ENCODE measurements at places on chromosomes 12 and 14. TPM values are rescaled to one million over a fixed set of nuclear protein-coding genes. Genes with fewer than 3 reads are reported as not detected.

DNA sequence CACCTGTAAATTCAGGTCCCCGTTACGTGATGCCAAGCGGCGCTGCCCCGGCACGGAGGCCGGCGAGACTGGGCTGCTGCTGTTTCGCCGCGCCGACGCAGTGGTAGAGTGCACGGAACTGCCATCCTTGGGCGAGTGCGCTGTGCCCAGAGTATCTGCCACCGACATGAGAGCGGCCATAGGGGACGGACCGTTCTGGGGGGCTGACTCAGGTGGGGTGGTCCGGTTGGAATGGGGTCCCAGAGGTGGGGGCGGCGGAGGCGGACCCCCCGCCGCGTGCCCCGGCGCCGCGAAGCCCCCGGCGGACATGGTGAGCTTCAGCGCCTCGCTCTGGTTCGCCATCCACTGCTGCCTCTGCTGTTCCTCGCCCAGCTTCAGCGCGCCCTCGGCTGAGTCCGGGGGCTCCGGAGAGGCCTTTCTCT lies 2.8 kb downstream of the IRF2BPL start:
- no peak for DNase-seq

GRCh38 chr12:4450551-4451112 lies 5.0 kb upstream of the FGF6 start:
- no peak for DNase-seq

The KRT71 gene
- total RNA-seq, result not detected

DNA sequence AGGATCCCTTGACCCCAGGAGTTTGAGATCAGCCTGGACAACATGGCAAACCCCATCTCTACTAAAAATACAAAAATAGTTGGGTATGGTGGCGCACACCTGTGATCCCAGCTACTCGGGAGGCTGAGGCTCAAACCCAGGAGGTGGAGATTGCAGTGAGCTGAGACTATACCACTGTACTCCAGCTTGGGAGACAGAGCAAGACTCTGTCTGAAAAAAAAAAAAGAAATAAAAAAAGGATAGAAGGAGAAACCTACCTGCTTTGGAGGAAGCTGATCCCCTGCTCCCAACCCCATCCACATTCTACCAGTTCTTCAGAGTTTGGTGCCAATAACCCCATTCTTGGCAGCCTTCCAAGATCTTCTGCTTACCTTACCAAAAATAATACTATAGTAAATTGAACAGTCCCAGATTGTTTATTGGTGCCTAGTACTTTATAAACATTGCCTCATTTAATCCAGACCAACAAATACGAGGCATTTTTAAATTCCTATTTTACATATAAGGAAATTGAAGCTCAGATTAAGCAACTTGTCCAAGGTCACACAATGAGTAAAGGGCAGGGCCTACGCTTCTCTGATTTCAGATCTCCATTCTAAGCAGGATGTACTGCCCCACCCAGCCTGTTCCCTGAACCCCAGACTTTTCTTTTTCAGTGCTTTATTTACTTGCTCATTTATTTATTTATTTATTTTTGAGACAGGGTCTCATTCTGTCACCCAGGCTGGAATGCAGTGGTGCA lies 33.2 kb upstream of the FAM222A start:
- no peak for DNase-seq

DNA sequence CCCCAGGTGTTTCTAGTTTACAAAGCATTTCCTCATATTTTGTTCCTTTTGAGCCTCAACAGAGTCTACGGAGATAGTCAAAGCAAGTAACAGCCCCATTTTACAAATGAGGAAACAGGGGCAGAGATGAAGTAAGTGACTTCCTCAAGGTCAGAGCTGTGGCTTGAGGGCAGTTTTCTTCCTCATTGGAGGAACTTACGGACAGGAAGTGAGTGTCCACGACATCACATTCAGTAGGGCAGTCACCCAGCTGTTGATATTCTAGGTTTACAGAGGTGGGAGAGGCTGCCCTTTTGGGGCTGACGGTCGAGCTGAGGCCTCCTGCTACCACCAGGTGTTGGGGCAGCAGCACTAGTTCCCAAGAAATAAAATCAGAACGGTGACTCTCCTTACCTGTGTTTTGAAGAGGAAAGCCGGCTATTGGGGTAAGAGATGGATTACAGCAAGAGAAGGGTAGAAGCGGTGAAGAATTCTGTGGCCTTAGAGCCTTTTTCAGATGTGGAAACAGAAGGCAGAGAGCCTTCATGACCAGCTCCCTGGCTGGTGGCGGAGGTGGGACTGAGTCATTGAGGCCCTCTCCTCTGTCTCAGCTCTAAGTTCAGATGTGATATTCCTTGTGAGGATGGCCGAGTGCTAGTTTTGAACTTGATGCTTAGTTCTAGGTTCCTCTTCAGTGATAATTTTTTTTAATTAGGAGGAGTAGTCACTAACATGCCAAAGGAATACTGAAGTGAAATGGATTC lies 41.7 kb downstream of the SUSD6 start:
- no peak for DNase-seq

GRCh38 chr14:84375235-84375634 lies 1154.7 kb upstream of the FLRT2 start:
- no peak for DNase-seq
